ENCODE measurements at places on chromosomes 2 and 18.

DNA sequence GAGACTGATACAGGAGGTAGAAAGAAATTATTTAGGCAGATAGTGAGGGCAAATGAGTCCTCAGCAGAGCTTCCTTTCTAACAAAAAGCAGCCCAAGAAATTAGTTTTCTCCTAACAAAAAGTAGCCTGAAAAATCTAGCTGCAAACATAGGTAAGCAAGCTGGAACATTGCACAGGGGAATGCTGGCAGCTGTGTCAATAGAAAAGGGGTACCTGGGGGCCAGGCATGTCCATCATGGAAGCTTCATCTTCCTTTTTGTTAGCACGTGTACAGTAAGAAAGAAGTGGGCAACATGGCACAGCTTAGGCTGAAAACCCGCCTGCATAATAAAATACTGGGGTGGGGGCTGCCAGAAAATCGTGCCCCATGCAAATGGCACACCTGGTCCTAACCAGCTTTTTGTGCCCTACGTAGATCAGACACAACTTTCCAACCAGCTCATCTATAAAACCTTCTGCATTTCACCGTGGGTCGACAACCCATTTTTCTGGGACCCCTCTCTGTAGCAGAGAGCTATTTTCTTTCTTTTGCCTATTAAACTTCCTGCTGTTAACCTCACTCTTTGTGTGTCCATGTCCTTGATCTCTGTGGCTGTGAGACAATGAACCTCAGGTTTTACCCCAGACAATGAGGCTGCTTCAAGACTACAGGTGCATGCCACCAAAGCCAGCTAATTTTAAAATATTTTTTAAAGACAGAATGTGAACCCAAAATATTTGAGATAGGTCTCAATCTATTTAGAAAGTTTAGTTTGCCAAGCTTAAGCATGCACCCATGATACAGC is 6.6 kb upstream of the MTHFD2 start:
- DNase-seq, result no peak

- no peak for DNase-seq
Measured at GRCh38 chr2:20478961-20479360, 32.1 kb downstream of the RHOB start.

- peak; percentile 16 for DNase-seq
Measured at GRCh38 chr2:348361-348916, 60.5 kb upstream of the ALKAL2 start.

DNA sequence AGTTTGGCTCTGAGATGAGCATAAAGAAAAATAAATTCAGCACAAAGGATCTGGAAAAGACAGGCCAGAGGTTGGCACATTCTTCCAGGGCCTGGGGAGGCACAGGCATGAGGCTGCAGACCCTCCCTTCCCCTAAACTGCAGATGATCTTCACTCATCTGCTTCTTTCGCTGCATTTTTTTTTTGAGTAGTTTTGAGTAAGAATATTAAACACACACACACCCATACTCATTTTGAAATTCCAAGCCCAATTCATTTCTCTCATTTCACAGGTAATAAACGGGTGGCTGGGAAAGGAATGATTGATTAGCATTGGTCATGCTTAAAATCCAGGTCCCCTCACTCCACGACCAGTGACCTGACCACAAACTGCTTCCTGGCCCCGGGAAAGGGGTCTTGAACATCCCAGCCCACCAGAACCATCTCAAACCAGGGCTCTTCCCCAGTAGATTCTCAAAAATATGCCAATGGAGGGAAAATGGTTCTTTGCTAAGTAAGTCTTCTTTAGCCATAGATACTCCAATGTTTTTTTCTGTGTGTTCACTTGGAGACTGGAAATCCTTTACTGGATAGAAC is 219.6 kb downstream of the ANAPC1 start:
- no peak for DNase-seq

GRCh38 chr2:237904831-237905599 is 45.6 kb downstream of the RAMP1 start:
- peak; percentile 51 for DNase-seq

- no peak for DNase-seq
Measured at GRCh38 chr2:194539425-194539824, 1117.6 kb upstream of the SLC39A10 start.

- no peak for DNase-seq
Measured at GRCh38 chr2:236951830-236952475, 133.7 kb upstream of the COPS8 start.

DNA sequence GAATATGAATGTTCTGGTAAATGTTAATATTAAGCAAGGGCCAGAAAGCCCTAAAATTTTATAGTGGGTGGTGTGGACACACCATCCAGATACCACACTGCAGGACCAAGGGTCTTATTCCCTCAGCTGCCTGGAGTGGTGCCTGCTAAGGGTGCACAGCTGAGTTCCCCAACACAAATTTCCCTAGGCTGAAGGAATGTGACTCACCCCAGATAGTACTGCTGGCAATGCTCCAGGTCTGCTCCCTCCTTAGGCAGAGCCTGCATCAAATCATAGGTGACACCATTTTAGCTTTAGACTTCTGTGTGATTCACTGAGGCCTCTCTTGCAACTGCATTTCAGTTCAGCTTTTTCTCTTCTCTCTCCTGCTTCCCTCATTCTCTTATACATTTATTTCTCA is 321.1 kb downstream of the SATB2 start:
- peak; percentile 3 for DNase-seq

DNA sequence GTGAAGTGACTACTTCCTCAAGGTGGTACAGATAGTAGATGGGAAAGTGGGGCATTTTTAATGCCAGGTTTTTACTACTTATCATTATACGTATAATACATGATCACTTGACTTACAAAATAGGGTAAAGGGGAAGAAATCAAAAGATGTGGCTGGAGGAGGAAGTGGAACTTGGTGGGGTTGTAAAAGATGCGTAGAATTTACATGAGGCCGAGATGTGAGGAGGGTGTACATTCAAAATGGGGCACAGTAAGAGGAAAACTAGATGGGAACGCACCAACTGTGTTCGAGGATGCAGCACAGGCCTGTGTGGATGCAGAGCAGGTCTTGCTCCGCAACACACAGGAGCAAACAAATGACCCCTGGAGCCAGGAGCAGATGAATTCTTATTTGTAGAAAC is 403.3 kb downstream of the TXNL1 start:
- DNase-seq, result no peak

DNA sequence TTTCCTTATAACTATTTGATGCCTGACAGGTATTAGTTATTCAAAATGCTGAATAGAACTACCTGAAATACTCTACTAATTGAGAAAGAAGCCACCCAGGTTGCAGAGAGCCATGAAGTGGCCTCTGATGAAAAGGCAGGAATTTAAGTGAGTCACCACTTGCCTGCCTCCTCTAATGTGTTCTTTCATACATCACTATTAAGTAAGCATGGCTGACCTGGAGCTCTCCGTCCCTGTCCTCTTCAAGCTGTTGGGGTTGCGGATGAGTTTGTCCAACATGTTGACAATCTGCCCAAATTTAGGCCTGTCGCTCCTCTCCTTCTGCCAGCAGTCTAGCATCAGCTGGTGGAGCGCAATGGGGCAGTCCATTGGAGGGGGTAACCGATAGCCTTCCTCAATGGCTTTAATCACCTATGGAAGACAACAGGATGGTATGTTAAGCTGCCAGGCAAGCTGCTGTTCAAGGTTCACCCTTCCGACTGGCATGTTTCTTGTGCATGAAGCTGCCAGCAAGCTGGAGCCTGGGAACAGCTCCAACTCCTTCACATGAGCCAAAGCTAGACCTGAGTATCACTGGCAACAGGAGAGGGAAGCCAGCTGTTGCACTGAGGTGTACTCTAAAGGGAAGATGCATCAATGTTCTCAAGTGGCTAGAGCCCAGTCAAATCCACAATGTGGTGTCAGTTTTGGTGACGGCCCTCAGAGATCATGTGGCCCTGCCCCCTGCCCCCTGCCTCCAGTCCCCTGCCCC is 142.2 kb downstream of the EPHA4 start:
- peak; percentile 29 for DNase-seq

Measured in cardiac fibroblast (primary cell).